ENCODE measurements at places on chromosomes 6 and 20. TPM values are rescaled to one million over a fixed set of nuclear protein-coding genes. Genes with fewer than 3 reads are reported as not detected.

Gene BPI
- 0.79 TPM for total RNA-seq

Gene TREM1
- total RNA-seq, result 0.66 TPM

Gene PI16
- under 0.01 TPM for total RNA-seq

Gene AVP
- total RNA-seq, result not detected

Gene RAD21L1
- not detected for total RNA-seq

Measured in aortic smooth muscle cell (primary cell).